Left colon (tissue), 2 donors: ENCODE measurements at places on chromosomes 7 and 10. TPM values are rescaled to one million over a fixed set of nuclear protein-coding genes. Genes with fewer than 3 reads are reported as not detected.

GRCh38 chr7:24764972-24765744 is 7.9 kb upstream of the GSDME start:
- no peak for DNase-seq

GRCh38 chr7:155109121-155109520 is 39.0 kb downstream of the HTR5A start:
- DNase-seq, result no peak

Gene TUBAL3
- 53.9 TPM for total RNA-seq

Gene OPN1SW
- not detected for total RNA-seq

- no peak for DNase-seq
These were observed 100.4 kb downstream of the CUBN start for GRCh38 chr10:17029239-17029580.

Gene CRYGN
- total RNA-seq, result not detected

DNA sequence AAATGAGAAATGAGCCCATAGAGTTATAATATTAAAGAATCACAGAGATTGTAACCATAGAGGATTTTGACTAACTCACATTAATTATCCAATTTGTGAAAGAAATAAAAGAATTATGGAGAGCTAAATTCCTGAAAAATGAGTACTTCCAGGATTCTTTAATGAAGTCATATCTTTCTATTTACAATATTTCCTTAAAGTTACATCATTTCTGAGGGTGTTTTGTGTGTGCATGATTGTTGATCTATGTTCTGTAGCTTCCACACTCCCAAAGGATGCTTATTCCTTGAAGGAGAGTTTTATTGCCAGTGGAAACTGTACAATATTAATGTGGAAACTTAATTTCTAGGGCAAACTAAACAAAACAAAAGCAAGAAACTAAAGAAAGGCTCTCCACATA is 299.6 kb downstream of the MDFIC start:
- no peak for DNase-seq

DNA sequence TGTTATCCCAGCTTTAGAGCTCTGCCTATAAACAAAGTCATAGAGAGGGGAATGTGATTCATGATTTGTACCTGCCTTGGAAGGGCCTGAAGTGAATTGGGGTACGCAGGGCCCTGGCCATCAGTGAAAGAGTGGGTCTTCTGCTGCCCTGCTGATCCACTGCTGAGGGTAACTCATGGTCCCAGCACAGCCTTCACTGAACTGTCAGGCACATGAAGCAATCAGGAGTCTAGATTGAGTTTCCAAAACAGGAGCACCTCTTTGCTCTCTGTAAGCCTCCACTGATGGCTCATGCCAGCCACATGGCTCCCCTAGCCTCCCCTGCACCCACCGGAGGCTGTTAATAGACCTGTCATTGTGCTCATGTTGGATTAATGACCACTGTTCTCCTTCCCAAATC is 217.6 kb downstream of the KCNMA1 start:
- DNase-seq, result no peak

- no peak for DNase-seq
These were observed 106.5 kb downstream of the TCF7L2 start for GRCh38 chr10:113056441-113057021.

GRCh38 chr7:104951546-104951945 is 62.5 kb upstream of the KMT2E start:
- no peak for DNase-seq

Gene RBM20
- 0.92 TPM for total RNA-seq

Gene FERD3L
- not detected for total RNA-seq
